SJCRH30 (cell line): ENCODE measurements at places on chromosomes 16 and 17.

GRCh38 chr17:78839762-78840529 lies 668 bp downstream of the USP36 start:
- DNase-seq: peak; percentile 42

GRCh38 chr17:80294210-80294609 lies 33.6 kb downstream of the RNF213 start:
- DNase-seq: no peak

GRCh38 chr16:73915140-73915539 lies 381.5 kb upstream of the PSMD7 start:
- no peak for DNase-seq

- no peak for DNase-seq
Measured at GRCh38 chr16:4175849-4176248, 59.6 kb upstream of the ADCY9 start.

DNA sequence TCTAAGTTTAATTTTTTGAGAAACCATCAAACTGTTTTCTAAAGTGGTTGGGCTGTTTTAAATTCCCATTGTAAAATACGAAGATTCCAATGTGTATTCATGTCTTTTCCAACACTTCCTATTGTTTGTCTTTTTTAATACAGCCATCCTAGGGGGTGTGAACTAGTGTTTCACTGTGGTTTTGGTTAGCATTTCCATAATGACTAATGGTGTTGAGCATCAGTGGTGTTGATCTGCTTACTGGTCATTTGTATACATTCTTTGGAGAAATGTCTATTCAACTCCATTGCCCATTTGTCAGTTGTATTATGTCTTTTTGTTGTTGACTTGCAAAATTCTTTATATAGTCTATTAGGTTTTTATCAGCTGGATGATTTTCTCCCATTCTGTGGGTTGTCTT lies 239.2 kb upstream of the AXIN2 start:
- no peak for DNase-seq

DNA sequence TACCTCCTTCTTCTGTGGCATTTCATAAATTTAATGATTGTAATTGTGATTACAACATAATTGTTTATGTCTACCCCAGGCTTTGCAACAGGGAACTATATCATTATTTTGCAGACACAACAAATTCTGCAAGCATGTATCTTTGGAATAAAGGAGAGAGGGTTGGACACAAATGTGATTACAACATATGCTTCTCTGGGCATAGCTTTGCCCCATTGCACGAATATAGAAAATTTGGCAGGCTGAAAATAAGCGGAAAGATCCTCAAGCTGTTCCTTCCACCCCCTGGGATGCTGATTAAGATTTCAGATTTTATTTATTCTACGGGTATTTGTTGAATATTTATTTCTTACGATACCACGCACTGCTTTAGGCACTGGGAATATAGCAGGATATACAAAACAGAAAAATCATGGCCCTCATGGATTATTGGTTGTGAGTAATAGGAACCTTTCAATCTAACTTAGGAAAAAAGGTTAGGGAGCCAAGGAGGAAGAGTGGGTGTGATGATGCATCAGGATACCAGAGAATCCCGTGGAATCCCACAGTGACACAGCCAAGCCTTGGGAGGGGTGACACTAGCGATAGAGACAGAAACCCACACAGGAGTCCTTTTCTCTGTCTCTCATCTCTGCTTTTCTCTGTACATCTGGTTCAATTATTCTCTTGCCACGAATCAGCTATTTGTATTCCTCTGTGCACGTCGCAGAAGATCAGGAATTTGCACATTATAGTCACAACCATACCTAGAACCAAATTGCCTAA lies 520.7 kb downstream of the MAF start:
- no peak for DNase-seq

DNA sequence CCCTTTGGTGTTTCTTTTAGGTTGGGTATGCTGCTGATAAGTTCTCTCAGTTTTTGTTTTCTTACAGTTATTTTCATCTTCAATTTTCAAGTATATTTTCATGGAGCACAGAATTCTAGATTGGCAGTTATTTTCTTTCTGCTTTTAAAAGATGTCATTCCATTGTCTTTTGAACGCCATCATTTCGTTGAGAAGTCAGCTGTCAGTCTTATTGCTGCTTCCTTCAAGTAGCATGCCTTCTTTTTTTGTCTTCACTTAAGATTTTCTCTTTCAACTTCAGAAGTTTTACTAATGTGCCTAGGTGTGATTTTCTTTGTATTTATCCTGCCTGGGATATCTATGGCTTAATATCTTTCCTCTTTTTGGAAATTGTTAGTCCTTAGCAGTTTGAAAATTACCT lies 262.2 kb upstream of the PMFBP1 start:
- DNase-seq: peak; percentile 12

- no peak for DNase-seq
Measured at GRCh38 chr17:40311575-40311974, 2.6 kb downstream of the RARA start.

GRCh38 chr17:74424657-74425056 lies 7.2 kb upstream of the GPRC5C start:
- no peak for DNase-seq

DNA sequence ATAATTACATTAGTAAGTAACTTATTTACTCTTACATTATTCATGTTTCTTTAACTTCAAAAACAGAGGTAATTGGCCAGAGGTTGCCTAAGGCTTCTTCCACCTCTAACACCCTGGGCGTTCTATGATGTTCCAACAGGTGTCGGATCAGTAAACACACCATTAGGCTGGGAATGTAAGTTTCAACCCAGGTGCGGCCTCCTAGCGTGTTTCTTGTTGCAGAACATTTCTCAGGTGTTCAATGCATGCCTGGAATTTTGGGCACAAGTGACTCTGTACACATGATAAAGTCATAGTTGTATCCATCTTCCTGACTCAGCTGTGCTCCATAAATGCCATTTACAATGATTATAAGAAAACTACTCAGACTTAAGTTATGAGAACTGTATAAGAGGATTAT lies 1.0 kb downstream of the KRTAP2-2 start:
- no peak for DNase-seq

DNA sequence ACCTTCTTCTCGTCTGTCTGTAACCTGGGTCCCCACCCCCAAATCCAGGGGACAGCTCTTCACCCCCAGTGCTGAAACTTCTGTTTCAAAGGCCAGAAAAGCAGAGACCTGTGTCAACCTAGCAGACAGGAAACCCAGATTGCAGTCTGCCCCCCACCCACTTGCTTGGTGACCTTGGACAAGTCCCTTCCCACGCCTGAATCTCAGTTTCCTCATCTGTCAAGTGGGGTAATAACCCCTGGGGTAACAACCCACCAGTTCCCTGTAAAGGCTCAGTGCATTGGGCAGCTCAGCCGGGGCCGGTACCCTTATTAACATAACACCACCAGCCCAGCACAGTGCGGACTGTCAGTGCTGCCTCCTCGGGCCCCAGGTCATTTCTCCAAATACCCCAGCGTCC lies 1.3 kb downstream of the STX1B start:
- DNase-seq: no peak

GRCh38 chr17:1583556-1583955 lies 21.0 kb upstream of the PITPNA start:
- no peak for DNase-seq

DNA sequence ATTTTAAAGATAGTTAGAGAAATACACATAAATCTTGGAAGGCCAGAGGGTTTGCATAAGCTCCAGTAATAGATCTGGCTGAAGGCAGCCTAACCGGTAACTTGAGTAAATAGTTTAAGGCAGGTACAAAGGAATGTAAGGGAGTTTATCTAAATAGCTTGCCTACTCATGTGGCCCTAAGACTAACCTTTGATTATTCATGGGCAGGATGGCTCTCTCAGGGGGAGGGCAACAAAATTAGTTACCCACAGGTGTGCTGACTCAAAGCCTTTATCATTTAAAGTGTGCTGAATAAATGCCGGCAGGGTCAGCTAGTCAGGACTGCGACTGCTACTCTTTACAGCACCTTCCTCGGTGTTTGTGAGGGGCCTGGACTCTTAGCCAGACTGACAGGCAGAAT lies 761.3 kb upstream of the KIF2B start:
- no peak for DNase-seq

DNA sequence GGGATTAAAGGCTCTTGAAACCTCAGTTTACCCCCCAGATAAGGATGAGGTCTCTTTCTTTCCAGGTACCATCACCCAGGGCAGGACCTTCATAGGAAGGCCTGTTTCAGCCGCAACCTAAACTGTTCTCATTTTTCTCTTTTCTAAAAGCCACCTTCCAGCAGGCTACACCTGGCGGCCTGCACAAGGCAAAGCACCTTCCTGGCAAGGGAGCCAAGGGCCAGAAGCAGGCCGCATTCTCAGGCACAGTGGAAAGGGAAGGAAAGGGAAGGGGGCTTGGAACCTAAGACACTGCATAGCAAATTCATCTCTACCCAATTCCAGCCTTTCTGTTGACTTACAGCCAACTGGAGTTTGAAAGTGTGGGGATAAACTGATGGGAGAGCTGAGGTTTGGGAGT lies 8.9 kb upstream of the NDEL1 start:
- DNase-seq: no peak

DNA sequence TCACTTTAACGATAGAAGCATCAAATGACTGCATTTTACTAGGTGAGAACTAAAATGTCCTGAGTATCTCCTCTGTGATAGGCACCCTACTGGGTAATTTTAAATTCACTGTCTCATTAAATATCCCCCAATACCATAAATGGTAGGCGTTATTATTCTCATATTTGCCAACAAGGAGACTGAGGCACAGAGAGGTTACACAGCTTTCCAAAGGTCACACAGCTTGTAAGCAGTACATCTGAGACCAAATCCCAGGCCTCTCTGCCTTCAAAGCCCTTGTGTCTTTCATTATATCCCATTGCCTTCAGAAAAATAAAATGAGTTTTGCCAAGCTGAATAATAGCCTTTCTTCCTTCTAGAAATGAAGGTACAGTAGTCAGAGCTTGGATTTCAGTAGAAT lies 502.6 kb downstream of the HAPSTR1 start:
- DNase-seq: no peak

GRCh38 chr16:51376080-51376479 lies 225.0 kb upstream of the SALL1 start:
- no peak for DNase-seq

- no peak for DNase-seq
Measured at GRCh38 chr17:8311131-8311790, 1.2 kb downstream of the ARHGEF15 start.

- DNase-seq: no peak
Measured at GRCh38 chr16:23949630-23950290, 114.0 kb downstream of the PRKCB start.

DNA sequence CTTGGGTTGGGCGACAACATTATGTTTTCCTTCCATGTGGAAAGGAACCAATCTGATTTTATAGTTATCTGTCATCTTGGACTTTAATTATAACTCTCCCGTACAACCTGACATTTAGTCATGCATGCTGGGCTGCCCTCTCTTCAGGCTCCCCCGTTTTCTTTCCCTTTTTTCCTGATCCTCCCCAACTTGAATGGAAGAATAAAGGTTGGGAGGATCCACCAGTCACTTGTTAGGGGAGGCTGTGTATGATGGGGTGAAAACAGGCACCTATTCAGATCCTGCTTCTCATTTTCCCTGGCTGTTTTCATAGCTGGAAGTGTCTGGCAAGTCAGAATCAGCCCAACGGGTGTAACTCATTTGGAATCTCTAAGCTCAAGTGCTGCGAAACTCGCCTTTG lies 267.2 kb upstream of the SALL1 start:
- no peak for DNase-seq

- DNase-seq: no peak
Measured at GRCh38 chr17:78747488-78747887, 34.6 kb downstream of the CYTH1 start.

DNA sequence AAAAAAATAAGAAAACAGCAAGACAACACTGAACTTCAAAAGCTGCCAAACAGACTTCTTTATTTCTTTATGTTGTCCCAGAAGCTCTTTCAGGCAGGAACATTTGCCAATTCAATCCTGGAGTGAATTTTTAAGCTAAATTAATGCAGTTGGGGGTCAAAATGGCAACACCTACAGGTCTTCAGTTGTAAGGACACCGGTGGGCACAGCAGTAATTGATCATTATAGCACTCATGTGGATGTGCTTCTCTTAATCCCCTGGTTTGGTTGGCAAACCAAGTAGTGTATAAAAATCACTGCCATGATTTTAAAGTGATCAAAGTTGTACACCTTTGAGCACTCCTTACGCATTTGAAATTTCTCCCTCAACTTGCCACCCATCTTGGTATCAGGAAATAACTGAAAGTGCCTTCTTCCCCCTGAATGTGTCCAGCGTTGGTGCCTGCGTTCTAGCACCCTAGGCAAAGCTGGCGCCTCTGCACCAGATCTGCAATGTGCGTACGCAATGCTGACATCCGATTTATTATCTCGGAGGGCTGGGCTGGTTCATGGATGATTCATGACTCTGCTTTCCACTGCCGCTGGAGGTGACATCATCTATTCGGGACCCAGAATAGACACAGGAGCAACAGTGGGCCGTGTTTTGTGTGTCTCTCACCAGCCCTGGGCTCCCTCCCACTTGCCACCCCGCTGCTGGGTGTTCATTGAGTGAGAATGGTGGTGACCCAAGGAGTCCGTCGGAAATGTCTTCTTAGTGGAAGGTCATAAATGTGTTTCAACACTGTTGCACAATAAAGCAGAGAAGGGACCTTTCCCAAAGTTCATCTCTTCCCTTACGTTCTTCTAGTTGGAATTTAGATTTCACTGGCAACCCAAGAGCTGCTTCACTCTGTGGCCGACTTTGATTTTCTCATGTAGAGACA lies 203.4 kb downstream of the CCDC182 start:
- DNase-seq: no peak

GRCh38 chr17:82180776-82181528 lies 31.7 kb downstream of the CCDC57 start:
- peak; percentile 81 for DNase-seq

DNA sequence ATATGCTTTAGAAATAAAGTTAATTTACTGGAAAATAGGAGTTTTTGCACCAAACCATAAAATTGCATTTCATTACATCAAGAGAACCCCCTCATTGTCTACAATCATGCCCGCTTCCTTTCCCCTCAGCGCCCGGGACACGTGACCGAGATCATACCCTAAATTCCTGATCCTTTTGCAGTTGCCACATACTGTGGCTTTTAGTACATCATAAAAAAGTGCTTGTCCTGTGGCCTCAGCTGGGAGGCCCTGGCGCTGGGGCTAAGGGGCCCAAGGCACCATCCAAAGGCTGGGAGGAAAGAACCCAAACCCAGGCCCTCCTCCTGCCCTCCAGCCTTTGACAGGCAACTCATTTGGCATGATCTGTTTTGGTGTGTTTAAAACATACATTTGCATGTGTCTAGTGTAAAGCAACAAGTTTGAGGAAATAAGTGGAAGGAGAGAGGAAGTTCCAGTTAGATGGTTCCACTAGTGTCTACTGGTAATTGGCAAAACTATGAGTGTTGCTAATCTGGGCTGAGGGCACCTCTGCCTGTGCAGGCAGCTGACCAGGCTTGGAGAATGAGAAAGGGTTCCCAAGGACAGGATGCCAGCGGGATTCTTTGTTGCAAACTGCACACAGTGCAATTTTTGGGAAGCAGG lies 6.0 kb downstream of the CDK5R1 start:
- no peak for DNase-seq

- DNase-seq: peak; percentile 27
Measured at GRCh38 chr16:85171759-85172454, 59.6 kb upstream of the CIBAR2 start.

GRCh38 chr16:57308041-57308440 lies 23.6 kb upstream of the PLLP start:
- DNase-seq: no peak
